ENCODE measurements at places on chromosomes 1 and 21. TPM values are rescaled to one million over a fixed set of nuclear protein-coding genes. Genes with fewer than 3 reads are reported as not detected.

DNA sequence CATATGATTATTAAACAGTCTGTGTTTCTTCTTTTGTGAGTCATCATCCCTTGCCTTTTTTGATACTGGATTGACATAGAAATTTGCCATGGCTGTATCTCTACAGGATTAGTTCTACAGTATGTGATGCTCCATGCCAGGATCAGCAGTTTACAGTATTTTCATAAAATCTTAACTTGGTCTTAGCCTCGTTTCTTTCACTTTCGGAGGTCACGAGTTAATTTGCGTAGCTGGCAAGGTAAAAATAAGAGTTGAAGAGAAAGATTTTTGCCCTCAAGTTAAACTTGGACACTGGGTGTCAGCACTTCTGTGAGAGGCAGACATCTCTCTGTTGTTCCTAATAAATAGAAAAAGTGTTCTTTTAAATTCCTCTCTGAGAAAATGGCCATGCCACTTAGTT lies 79.1 kb downstream of the CACNA1E start:
- DNase-seq = no peak

DNA sequence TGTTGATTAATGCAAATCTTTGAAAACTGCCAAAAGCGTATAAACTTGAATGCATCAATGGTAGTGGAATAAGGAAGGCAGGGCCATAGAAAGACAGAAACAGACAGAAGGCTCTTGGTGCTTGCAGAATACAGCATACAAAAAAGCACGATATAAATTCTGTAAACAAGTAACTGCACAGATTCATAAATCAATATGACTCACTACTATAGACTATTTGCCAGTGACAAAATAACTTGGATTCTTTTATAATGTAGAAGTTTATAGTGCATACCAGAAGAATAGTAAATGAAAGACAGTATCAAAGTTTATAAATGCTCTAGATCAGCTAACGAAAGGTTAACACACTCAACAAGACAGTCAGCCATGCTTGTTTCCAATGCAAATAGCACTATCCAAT lies 349.6 kb downstream of the PTBP2 start:
- DNase-seq = no peak

DNA sequence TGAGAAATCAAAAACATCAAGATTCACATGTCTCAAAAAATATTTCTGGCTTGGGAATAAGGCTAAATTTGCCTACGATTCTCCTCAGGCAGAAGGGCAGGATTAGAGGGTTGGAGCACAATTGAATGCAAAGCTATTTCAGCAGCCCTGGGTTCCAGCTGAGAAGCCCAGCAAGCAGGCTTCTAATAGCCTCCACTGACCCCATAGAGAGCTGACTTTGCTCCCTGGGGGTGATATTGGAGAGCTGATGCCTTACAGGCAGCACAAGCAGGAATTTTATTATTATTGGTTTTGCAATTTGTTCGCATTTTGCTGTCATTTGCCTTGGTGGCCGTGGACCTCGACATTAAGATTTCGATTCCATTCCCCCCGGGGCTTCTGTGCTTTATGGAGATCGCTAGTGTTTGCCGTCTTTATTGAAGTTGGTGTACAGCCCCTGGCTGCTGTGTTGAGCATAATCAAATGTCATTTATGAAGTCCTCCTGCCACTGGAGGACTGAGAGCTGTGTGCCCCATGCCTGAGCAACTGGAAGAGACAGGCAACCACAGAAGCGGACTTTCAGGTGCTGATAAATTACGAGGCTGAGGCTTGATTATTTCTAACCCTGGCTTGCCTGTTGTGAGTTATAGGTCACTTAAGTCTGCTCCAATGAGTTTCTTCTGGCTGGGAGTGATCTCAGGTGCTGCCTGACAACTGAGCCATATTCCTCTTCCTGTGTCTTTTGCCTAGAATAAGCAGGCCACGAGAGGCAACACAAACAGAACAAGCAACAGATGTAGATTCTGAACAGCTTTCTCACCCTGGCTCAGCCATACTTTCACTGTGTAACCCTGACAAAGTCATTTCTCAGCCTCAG lies 518.4 kb upstream of the CAMK1G start:
- no peak for DNase-seq

DNA sequence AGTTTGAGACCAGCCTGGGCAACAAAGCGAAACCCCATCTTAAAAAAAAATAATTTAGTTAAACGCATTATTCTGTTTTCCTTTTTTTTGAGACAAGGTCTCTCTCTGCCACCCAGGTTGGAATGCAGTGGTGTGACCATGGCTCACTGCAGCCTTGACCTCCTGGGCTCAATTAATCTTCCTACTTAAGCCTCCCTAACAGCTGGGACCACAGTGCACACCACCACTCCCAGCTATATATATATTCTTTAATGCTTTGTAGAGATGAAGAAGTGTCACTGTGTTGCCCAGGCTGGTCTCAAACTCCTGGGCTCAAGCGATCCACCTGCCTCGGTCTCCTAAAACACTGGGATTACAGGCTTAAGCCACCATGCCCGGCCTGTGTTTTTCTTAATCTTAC lies 7.7 kb upstream of the KLF17 start:
- no peak for DNase-seq

DNA sequence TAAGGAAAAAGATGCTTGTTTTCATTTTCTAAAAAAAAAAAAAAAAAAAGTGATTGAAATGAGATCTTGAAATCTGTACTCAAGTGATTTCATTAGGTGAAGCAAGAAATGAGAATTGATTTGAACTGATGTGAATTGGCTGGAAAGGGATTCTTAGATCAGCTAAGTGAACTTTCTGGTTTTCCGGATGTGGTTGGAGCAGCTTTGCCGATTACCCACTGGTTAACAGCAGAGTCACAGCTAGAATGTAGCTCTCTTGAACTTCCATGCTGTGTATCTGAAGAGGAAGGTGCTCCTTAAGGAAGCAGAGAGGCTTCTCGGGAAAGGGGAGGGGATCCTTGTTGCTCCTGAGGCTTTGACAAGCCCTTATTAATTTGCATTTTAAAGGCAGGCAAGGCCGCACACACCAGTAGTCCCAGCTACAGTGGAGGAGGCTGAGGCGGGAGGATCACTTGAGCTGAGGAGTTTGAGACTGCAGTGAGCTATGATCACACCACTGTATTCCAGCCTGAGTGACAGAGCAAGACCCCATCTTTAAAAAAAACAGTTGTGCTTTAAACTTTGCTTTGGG lies 28.7 kb upstream of the PWP2 start:
- DNase-seq = no peak

GRCh38 chr1:157639800-157640199 lies 41.9 kb upstream of the FCRL4 start:
- DNase-seq = no peak

DNA sequence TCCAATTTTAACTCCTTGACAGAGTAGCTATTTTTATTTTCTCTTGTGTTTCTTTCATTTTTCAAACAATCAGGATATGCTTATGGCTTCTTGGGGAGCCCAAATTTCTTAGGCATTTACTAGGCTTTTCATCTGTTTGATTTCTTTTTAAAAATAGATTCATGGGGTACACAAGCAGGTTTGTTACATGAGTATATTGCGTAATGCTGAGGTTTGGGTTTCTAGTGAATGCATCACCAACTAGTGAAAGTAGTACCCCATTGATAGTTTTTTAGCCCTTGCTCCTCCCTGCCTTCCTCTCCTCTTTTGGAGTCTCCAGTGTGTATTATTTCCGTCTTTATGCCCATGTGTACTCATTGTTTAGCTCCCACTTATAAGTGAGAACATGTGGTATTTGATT lies 190.7 kb downstream of the CENPF start:
- no peak for DNase-seq

GRCh38 chr21:43340491-43341377 lies 86.2 kb downstream of the SIK1 start:
- no peak for DNase-seq

DNA sequence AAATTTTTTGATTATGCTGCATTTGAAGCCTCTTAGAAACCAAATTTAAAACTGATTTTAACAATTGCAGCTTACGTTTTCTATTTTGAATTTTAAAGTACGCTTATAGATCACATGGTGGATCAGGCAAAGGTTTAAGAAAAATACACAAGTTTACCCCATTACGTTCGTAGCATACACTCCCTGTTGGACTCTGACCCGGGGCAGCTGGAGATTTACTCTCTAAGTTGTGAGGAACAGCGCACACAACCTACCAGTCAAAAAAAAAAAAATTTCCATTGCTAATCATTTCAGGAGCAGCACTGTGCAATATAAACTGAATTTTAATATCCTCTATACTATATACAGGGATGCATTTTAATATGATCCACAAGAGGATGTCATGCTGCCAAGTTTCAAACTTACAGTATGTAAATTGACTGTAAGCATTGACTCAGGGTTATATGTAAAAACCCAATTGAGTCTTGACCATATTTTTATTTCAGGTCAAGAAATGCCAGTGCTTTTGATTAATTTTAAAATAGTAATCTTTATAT lies 20.4 kb downstream of the CSDE1 start:
- DNase-seq = no peak

- DNase-seq = no peak
These were observed 217.2 kb downstream of the ST6GALNAC3 start for GRCh38 chr1:76291737-76292136.

- no peak for DNase-seq
These were observed 11.4 kb upstream of the PRPF3 start for GRCh38 chr1:150309758-150310508.

DNA sequence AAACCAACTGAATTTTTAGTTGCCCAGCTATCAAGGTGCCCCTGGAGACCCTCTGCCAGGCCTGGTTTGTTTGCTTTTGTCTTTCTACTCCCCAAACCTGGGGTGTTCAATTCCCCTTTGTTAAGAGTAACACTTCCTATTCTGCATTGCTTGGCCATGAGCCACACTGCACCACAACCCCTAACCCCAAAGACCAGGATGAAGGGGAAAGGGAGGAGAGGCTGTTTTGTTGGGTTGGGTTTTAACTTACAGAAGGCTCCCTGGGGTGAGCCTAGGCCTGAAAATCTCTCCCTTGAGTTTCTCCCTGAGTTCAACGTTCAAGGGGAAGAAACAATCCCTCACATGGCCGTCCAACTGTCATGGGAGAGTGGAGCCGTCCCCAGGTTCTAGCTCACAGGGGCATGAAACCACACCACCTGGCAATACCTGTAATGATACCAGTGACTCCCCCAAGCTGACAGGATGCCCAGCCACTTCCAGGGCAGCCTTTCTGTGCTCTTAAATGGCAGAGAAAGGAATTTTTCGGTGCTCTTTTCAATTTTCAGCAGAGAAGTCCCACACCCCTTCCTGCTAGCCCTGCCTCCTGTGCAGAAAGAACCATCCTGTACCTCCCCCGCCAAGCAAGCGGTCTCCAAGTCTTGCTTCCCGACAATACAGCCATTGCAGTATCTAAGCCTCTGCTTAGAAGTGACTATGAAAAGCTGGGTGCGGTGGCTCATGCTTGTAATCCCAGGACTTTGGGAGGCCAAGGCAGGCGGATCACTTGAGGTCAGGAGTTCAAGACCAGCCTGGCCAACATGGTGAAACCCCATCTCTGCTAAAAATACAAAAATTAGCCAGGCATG lies 14.9 kb downstream of the SLC45A3 start:
- DNase-seq = no peak

GRCh38 chr21:46459024-46459355 lies 299 bp downstream of the DIP2A start:
- DNase-seq = no peak

GRCh38 chr1:35706846-35707600 lies 11.7 kb downstream of the C1orf216 start:
- DNase-seq = peak; percentile 76

GRCh38 chr1:101859941-101860340 lies 136.8 kb downstream of the OLFM3 start:
- no peak for DNase-seq

DNA sequence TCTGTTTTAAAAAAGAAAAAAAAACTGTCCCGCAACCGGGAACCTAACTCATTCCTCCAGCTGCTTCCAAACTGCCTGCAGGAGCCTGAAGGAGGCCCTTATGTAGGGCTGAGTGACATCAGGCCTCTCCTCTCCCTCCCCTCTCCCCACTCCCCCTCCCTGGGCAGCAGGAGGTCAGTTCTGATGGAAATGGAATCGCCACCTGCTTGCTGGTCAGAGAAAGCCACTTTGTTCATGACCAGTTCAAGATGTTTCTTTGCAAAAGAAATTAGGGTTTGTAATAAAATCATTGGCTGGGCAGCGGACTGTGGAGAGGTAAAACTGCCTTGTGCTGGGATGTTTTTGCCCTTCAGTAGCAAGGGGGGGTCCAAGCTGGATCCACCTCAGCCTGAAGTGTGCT lies at the start of gene MAP1LC3C:
Gene MAP1LC3C (minus strand): TSS at position 73 of the 400 bp plus-strand sequence. CDS start 90 bp downstream, outside the sequence.
- DNase-seq = no peak

- DNase-seq = no peak
These were observed 9.0 kb downstream of the TSACC start for GRCh38 chr1:156347331-156347730.

DNA sequence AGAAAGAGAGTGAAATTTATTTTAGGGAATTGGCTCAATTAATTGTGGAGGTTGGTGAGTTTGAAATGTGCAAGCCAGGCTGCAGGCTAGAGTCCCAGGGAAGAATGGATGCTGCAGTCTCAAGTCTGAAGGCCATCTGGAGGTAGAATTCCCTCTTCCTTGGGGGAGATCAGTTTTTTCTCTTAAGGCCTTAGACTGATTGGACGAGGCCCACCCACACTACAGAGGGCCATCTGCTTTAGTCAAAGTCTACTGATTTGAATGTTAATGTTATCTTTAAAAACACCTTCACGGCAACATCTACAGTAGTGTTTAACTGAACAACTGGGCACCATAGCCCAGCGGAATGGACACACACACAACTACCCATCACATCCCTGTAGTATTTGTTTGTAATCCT lies 245.9 kb upstream of the IRF2BP2 start:
- DNase-seq = no peak

Gene TIAM1
- total RNA-seq = 105 TPM

Gene CA6
- total RNA-seq = 1.3 TPM

Gene ITLN2
- not detected for total RNA-seq

Gene C1QB
- total RNA-seq = not detected

Gene FCRLB
- not detected for total RNA-seq

Gene SH3BP5L
- total RNA-seq = 27.5 TPM

Gene SLC22A15
- 0.36 TPM for total RNA-seq

Data from activated CD4-positive, alpha-beta T cell treated with anti-CD3 and anti-CD28 coated beads, Interleukin-2, amount 10 ng/mL, durations not matched to agents 24 days and 14 days (primary cell).